Hepatocyte (in vitro differentiated cells): ENCODE measurements at places on chromosomes 3 and 15. TPM values are rescaled to one million over a fixed set of nuclear protein-coding genes. Genes with fewer than 3 reads are reported as not detected.

DNA sequence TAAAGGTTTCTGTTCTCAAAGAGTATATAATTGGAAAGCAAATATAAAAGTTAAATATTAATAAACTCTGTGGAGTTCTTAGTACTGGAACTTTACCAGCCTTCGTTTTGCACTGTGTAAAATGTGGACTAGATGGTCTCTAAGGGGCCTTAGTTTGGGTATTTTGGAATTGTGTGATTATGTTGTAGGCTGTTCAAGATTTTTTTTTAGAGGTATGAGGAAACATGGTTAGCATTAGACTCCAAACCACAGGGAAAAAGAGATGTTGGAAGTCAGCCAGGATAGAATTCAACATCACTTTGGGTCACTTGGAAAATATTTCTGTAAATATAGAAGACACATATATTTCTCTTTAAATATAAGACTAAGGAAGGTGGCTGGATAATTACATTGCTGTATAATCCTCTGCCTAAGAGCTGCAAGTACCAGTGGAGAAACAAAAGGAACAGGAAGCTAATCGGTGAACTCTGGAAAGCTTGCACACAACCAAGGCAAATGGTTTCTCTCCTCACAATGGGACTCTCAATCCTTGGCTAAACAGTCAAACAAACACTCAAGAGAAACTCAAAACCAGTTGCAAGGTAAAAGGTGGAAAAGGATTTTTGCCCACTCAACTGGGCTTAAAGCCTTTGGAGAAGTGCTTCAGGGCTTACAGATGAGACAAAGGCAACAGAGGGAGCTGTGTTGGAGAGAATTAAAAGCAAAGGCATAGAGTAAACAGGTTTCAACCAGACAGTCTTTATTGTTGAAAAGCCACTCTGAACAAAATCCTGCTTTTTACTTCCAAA lies 141.7 kb downstream of the NR1D2 start:
- peaks cover 15% of the 10 kb centered on the region for H3K4me1 ChIP-seq
- H3K27me3 ChIP-seq, result no peaks in the 10 kb centered on the region
- no peak overlapping the region for H3K4me3 ChIP-seq

- peak overlapping the region; percentile 98 for H3K27ac ChIP-seq
- no peaks in the 10 kb centered on the region for H3K27me3 ChIP-seq
- peaks cover 2% of the 10 kb centered on the region for H3K36me3 ChIP-seq
- no peak for DNase-seq
These were observed 2.1 kb upstream of the ISY1 start for GRCh38 chr3:129162729-129163579.

- H3K4me3 ChIP-seq, result no peak overlapping the region
- H3K4me1 ChIP-seq, result no peaks in the 10 kb centered on the region
- H3K27ac ChIP-seq, result no peak overlapping the region
- H3K27me3 ChIP-seq, result no peaks in the 10 kb centered on the region
- DNase-seq, result no peak
These were observed 181.6 kb downstream of the CFAP20DC start for GRCh38 chr3:58868097-58868779.

DNA sequence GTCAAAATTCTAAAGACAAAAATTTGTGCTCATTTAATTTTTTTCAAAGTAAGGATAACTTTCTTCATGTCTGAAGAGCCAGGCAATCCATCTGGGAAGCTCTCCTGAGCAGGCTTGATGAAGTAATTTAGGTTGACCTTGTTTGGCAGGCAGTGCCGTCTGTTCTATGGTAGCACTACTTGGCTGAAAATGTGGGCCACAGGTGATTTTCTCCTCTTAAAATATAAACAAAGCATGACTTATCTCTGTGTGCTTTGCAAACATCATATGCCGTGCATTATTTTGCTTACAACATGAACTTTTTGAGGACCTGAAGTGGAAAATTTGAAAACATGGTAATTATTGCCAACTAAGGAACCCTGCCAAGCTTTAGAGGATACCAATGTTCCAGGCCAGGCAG lies 143.2 kb downstream of the RAP2B start:
- no peaks in the 10 kb centered on the region for H3K4me1 ChIP-seq
- DNase-seq, result peak; percentile 24
- no peak overlapping the region for H3K27ac ChIP-seq
- no peaks in the 10 kb centered on the region for H3K36me3 ChIP-seq

DNA sequence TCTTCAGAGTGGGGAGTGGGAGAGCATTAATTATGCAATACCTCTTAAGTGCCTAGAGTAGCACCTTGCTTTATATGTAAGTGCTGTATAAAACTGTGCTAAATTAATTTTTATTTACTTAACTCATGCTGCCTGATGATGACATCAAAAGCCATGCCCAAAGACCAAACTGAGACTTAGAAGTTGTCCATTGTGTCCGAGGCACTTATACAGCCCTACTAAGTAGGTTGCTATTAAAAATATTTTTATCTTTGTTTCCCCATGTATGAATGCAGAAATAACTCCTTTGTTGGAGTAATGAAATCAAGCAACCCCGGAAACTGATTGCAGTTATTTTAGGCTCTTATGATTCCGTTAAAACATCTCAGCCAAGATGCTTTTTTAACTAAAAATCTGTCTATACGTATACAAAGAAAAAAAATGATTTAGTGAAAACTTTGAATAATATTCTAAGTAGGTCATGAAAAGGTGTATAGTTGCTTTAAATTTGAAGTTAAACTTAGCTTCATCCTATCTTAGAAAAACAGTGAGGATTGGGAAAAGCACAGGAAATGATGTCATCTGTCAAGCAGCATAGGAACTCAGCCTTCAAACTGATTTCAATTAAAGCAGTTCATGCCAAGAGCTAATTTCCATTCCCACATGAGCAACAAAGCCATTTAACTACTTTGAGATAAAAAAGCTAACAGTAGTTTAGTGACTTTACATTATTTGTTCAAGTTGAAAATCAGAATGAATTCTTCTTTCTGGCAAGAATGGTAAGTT lies 43.0 kb downstream of the FBN1 start:
- no peak overlapping the region for H3K4me3 ChIP-seq
- H3K36me3 ChIP-seq, result no peaks in the 10 kb centered on the region
- H3K27me3 ChIP-seq, result no peaks in the 10 kb centered on the region
- no peaks in the 10 kb centered on the region for H3K4me1 ChIP-seq
- no peak for DNase-seq

GRCh38 chr3:57557085-57557537 lies 1.0 kb downstream of the PDE12 start:
- peaks cover 3% of the 10 kb centered on the region for H3K36me3 ChIP-seq
- peak overlapping the region; percentile 77 for H3K4me3 ChIP-seq
- H3K4me1 ChIP-seq, result peaks cover 5% of the 10 kb centered on the region
- H3K27ac ChIP-seq, result peak overlapping the region; percentile 90
- H3K27me3 ChIP-seq, result no peaks in the 10 kb centered on the region

GRCh38 chr3:170695486-170696064 lies 109.7 kb upstream of the SLC7A14 start:
- H3K36me3 ChIP-seq, result no peaks in the 10 kb centered on the region
- no peak overlapping the region for H3K4me3 ChIP-seq
- DNase-seq, result no peak
- no peak overlapping the region for H3K27ac ChIP-seq
- H3K4me1 ChIP-seq, result no peaks in the 10 kb centered on the region
- H3K27me3 ChIP-seq, result no peaks in the 10 kb centered on the region

- no peaks in the 10 kb centered on the region for H3K36me3 ChIP-seq
- DNase-seq, result peak; percentile 52
- H3K4me3 ChIP-seq, result no peak overlapping the region
- H3K27ac ChIP-seq, result no peak overlapping the region
- no peaks in the 10 kb centered on the region for H3K27me3 ChIP-seq
These were observed 177.5 kb downstream of the RORA start for GRCh38 chr15:61051569-61052031.

- no peak overlapping the region for H3K27ac ChIP-seq
- H3K27me3 ChIP-seq, result no peaks in the 10 kb centered on the region
- no peaks in the 10 kb centered on the region for H3K4me1 ChIP-seq
- peak; percentile 81 for DNase-seq
- H3K4me3 ChIP-seq, result no peak overlapping the region
These were observed 129.8 kb downstream of the NSMCE3 start for GRCh38 chr15:29139540-29140459.

- DNase-seq, result no peak
- H3K4me3 ChIP-seq, result no peak overlapping the region
- no peak overlapping the region for H3K27ac ChIP-seq
These were observed 119.8 kb upstream of the NEO1 start for GRCh38 chr15:72932472-72932871.

GRCh38 chr15:56293495-56294292 lies 50.0 kb upstream of the RFX7 start:
- no peaks in the 10 kb centered on the region for H3K4me1 ChIP-seq
- no peak overlapping the region for H3K27ac ChIP-seq
- no peaks in the 10 kb centered on the region for H3K27me3 ChIP-seq
- no peak overlapping the region for H3K4me3 ChIP-seq
- no peaks in the 10 kb centered on the region for H3K36me3 ChIP-seq
- no peak for DNase-seq

- H3K27ac ChIP-seq, result no peak overlapping the region
- H3K27me3 ChIP-seq, result no peaks in the 10 kb centered on the region
- H3K4me1 ChIP-seq, result no peaks in the 10 kb centered on the region
- H3K36me3 ChIP-seq, result no peaks in the 10 kb centered on the region
These were observed 17.4 kb downstream of the DET1 start for GRCh38 chr15:88529021-88529630.

- no peaks in the 10 kb centered on the region for H3K36me3 ChIP-seq
- H3K4me3 ChIP-seq, result no peak overlapping the region
- H3K4me1 ChIP-seq, result no peaks in the 10 kb centered on the region
- H3K27ac ChIP-seq, result no peak overlapping the region
These were observed 154.6 kb downstream of the B3GALNT1 start for GRCh38 chr3:160950542-160950941.

DNA sequence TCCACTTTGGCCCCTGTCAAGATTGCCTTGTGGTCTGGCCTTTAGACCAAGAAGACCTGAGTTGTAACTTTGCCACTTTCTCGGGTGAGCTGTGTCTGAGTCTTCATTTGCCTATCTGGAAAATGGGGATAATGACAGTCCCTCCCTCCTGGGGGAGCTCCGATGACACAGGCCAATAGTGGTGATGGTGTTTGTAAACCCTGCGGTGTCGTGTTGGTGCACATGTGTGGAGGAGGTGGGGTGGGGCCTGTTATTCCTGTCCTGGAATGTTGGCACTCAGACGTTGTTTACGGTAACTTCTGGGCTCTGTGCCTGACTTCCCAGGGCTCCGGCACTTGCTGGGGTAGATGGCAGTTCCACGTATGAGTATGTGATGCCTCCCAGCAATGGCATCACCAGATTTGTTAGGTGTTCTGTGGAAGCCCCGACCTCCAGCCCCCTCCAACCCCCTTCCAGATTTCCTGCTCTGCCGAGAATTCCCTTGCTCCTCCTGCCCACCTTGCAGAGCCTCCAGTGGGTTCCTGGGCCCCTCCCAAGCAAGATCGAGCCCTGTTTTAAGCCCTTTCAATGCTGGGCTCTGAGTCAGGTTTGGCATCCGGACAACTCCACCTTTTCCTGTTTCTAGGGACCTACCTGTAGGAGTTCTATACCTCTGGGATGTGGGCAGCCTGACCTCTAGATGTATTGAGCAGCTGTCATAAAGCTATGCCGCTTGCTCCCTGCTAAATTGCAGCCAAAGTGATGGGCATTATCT lies 31.4 kb downstream of the HRH1 start:
- H3K4me3 ChIP-seq, result no peak overlapping the region
- DNase-seq, result peak; percentile 64
- peaks cover 9% of the 10 kb centered on the region for H3K4me1 ChIP-seq
- H3K36me3 ChIP-seq, result no peaks in the 10 kb centered on the region

DNA sequence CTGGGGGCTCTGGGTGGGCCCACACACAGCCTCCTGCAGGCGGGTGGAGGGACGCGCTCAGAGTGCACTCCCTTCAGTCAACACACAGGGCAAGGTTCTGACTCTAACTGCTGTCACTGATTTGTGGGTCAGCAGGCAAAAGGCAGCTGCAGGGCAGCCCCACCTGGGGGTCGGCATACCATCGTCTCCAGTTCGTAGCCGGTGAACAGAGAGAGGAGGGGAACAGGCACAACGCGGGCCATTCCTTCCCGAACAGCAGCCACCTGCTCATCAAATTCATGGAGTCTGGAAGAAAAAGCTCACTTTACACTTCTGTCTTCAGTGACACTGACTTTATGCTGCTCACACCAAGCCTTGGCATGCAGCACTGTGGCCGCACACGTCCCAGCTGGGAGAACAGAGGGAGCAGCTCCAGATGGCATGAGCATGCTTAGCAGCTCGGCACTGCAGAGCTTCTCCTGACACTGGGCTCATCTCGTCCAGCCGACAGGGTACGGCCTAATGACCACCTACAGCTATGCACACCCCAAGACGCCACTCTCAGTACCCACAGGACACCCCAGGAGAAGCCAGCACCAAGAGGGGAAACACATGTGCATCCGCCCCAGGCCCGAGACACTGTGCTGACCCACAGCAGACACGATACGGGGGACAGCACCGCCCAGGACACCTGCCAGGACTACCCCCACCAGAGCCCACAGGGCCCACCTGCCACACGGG lies 14.4 kb upstream of the OCA2 start:
- no peak overlapping the region for H3K4me3 ChIP-seq
- H3K27ac ChIP-seq, result no peak overlapping the region

DNA sequence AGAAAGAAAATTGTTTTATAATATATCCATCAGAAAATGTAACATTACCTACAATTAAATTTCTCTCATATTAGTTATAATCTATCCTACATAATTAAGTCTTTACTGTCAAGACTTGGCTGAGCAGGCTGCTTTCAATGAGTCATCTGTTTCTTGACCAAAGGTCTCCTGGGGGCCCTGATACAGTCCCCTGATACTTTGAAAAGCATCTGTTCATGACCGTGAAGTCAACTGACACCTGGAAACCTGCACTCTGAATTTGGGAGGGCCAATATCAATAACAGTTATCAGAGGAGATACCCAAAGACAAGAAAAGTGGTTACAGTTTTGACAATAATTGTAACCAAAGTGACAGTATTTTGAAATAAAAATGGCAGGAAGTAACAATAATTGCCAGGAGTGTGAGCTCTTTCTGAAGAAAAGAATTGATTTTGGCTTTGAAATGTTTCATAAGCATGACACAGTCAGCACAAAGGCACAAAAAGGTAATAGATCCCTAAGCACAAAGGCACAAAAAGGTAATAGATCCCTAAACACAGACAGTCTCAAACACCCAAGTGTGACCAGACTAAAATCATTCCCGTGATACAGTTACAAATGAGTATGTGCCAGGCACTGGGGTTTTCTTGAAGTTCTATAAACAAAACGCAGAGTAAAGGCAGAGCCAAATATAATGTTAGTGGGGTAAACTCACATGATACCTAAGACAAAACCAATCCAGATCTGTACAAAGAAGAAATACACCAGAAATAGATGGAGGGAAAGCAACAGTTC lies 260.7 kb downstream of the PLOD2 start:
- H3K27ac ChIP-seq, result no peak overlapping the region
- no peak for DNase-seq
- no peaks in the 10 kb centered on the region for H3K4me1 ChIP-seq

ICE2 gene
- 35.4 and 56.3 TPM in 2 replicates for total RNA-seq

GOLGA6B gene
- total RNA-seq, result 0.08 TPM in 1 of 2 replicates, not detected in the other

LRRC31 gene
- total RNA-seq, result 6.1 and 6.5 TPM in 2 replicates

DAPK2 gene
- 4.9 and 7.3 TPM in 2 replicates for total RNA-seq

TNNC1 gene
- total RNA-seq, result 15.0 and 16.1 TPM in 2 replicates

PLA2G4F gene
- total RNA-seq, result 0.96 and 1.1 TPM in 2 replicates

ZNF148 gene
- 30.3 and 35.7 TPM in 2 replicates for total RNA-seq
